ENCODE measurements at places on chromosomes 12 and 14. TPM values are rescaled to one million over a fixed set of nuclear protein-coding genes. Genes with fewer than 3 reads are reported as not detected.

DNA sequence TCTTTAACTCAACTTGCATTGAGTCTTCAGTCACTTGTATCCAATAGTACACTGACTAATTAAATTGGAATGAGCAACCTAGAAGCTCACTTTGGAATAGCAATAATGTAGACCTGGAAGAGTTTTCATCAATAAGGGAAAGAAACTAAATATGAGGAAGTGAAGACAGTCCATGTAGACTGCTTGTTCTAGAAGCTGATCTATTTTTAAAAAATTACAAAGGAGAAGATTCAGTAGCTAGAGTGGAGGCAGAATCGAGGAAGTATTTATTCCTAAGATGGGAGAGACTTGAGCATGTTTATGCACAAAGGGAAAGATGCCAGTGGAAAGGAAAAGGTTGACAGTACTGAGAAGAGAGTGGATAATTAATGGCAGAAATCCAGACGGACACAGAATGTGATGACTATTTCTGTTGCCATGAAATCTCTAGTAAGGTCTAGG, 156.3 kb upstream of the PDE3A start:
- no peak for DNase-seq

GRCh38 chr14:97290977-97291376, 493.8 kb downstream of the VRK1 start:
- no peak for DNase-seq

DNA sequence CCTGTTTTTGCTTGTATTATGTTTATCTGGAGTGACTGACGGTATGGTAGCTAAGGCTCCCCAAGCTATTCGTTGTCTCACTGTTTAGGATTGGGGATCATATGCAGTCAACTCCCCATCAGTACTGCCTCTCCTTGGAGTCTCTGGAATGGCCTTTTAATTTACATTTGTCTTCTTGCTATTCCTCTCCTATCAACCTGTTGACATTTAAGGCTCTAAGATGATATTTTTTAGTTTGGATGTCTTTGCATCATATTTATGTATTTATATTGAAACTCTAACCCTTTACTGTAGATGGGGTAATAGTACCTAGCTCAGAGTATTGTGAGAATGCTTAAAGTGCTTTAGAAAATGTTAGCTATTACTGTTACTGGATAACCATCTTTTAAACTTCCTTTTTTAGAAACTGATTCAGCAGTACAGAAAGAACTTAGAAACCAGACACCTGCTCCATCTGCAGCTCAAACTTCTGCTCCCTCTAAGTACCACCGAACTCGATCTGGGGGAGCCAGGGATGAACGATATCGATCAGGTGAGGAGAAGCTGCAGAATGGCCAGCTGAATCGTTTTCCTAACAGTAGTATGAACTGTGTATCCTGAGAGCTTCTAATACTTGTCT, 123.5 kb upstream of the ATF1 start:
- DNase-seq: no peak

DNA sequence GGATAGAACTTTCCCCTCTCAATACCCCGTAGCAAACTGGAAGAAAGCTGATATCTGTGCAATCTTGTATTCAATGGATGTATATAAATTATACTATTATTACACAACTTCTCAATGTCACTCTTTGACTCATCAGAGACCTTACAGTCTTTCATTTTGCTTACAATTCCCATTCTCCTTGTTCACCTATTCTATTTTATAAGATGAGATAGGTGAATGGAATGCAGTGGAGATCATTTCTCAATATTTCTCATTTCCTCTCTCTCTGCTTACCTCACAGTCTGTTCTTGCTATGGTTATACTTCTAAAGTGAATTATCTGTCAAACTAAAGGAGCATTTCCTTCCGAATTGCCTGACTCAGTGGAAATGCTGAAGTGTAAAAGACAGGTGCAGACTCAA, 14.9 kb downstream of the FOXA1 start:
- DNase-seq: no peak

- no peak for DNase-seq
Observed at GRCh38 chr12:42458575-42458974, 131.0 kb downstream of the PRICKLE1 start.

GRCh38 chr12:76927170-76927784, 48.5 kb upstream of the CSRP2 start:
- no peak for DNase-seq

The RNASE3 gene
- not detected for total RNA-seq

All from activated naive CD8-positive, alpha-beta T cell treated with anti-CD3 and anti-CD28 coated beads, Interleukin-2, amount 10 ng/mL, durations not matched to agents 7 days and 5 days (primary cell).